Stimulated activated CD8-positive, alpha-beta memory T cell treated with anti-CD3 and anti-CD28 coated beads, Interleukin-2, amount 100 ng/mL, for 1 hour (primary cell): ENCODE measurements at places on chromosomes 1 and 21.

- no peak for DNase-seq
Measured at GRCh38 chr1:52857443-52857842, 14.9 kb downstream of the ZYG11A start.

GRCh38 chr1:84888753-84889152 is 4.3 kb downstream of the LPAR3 start:
- no peak for DNase-seq

- DNase-seq: no peak
Measured at GRCh38 chr1:160821627-160822026, 25.7 kb downstream of the LY9 start.

DNA sequence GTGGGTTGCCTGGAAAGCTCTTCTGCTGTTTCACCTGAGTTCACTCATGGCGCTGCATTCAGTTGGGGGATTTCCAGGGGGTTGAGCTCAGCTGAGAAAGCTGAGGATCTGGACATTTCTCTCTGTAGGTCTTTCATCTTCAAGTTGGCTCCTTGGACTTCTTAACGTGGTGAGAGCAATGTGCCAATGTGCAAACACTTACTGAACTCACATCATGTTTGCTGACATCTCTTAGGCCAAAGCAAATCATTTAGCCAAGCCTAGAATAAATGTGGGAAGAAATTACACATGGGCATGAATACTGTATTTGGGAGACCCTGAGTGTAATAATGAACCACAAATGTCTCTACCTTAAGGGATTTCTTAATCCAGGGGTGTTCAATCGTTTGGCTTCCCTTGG is 42.7 kb upstream of the SLC22A15 start:
- DNase-seq: no peak

DNA sequence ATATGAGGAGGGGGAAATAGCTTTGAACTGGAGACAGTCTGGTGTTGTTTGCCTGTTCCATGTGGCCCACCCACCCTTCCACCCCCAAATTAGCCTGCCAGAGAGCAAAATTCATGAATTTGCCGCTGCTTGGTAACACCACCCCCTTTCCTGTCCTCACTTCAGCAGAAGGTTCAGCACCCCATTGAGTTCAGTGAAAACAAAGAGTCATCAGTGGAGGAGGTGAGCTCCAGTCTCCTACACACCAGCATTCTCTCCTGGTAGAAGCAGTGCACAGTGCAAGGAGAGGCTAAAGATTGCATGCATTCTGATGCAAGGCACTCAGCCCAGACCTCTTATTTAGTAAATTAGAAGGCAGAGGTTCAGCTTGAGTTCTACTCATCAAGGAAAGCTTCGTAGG is 99.7 kb upstream of the DYNLT5 start:
- no peak for DNase-seq

DNA sequence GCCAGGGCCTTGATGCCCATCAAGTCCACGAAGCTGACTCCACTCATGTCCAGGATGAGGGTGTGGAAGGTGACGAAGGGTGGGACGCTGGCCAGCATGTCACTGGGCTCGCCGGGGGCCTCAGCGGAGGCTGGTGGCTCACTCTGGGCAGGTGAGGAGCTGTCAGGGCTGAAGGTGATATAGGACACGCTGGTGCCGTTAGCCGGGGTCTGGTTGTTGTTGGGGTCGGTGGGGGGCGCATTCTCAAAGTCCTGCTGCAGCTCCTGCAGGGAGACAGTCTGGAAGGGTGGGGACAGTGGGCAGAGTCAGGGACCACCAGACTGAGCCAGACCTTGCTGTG is 21.7 kb downstream of the SLC26A9 start:
- no peak for DNase-seq

DNA sequence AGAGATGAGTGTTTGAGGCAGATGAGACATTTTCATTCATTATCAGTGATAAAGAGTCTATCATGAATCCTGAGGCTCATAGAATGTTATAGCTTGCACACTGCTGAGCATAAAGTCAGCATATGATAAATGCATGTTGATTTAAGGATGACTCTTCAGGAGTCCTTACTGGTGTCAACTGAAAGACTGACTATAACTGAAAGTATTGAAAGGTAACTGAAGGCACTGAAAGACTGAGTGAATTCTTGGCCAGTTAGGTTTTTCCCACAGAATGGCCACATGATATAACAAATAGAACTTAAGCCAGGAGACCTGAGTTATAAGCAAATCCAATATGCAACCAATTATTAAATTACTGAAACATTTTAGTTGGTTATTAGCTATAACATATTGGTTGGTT is 69.0 kb upstream of the HSD17B7 start:
- no peak for DNase-seq

GRCh38 chr1:22893292-22893691 is 79.4 kb downstream of the LACTBL1 start:
- no peak for DNase-seq

DNA sequence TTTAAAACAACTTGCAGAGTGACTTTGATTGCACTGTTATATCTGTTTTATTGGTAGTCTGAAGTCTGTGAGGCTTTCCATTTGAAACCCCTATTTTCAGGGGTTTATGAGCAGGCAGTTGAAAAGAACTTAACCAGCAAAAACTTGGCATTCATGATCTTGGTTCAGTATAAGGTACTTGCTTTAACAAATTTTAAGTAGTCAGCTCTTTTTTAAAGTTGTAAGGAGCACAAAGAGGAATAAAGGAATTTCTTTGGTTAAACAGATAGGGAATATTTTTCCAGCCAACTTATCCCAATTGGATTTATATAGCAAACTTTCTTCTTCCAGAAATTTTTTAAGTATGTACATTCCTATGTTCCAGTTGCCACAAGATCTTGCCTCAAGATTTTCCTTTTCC is 138.2 kb downstream of the RASAL2 start:
- no peak for DNase-seq

DNA sequence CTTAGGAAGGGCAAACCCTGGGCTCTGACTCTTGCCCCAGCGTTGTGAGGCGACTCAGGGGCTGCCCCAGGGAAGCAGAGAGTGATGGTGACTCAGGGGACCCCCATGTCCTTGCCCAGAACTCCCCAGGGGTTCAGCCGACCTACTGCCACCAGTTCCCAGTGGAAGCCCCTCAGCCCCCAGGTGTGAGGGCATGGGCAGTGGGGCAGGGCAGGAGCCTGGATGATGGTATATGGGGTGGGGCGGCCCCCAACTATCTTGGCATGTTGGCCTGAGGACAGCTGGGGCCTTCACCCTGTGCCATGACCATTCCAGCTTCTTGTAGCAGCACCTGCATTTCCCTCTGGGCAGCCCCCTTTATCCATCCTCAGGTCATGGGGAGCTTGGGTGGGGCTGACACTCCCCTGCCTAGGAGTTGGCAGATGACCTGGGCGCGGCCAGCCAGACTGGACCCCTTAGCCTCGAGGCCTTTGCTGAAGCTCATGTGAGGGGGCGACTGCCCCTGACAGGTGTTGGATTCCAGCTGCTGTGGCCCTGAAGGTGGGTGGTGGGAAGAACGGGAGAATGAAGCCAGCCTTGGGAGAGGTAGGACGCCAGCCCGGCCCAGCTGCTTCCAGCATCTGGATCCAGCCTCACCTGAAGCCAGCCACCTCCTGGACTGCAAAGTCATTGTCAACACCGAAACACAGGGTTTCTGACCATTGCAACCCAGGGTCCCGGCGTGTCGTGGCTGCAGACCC is 1.8 kb upstream of the FNDC10 start:
- DNase-seq: no peak

- DNase-seq: no peak
Measured at GRCh38 chr1:204177133-204177532, 11.0 kb upstream of the REN start.

DNA sequence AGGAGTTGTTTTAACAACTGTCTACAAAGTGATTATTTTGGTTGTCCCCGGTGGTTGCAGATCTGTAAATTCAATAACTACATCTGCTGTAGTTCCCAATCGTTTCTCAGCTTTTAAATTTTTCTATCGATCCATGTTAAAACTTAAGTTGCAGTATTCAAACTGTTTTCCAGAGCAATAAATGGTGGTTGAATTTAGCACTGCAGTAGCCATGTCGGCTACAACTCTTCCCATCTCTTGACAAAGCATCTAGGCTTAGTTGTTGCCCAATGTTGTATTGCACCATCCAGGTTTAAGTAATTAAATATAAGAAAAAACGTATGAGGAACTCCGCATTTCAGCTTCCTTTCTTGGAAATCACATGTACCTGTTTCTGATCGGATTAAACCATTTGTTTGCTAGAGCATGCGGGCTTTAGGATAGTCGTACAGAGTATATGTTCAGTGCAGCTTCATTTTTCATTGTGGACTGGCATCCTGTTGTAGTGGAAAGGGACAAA is 996 bp downstream of the CNIH4 start:
- DNase-seq: no peak

GRCh38 chr1:12548973-12549459 is 69.0 kb downstream of the DHRS3 start:
- DNase-seq: no peak

DNA sequence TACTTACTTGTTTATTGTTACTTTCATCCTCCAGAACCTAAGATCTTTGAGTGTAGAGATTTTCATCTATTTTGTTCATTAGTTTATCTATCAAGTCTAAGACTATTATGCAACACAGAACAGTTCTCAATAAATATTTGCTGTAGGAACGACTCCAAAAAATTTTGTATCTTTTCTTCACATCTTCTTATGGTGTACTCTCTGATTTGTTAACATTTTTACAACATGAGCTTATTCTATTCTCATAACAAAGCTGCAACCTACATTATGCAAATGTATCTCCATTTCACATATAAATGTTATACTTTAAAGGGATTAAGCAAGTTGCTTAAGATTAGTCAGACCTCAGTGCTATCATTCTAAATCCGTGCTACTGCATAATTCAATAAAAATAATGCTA is 514.2 kb upstream of the ZP4 start:
- no peak for DNase-seq

DNA sequence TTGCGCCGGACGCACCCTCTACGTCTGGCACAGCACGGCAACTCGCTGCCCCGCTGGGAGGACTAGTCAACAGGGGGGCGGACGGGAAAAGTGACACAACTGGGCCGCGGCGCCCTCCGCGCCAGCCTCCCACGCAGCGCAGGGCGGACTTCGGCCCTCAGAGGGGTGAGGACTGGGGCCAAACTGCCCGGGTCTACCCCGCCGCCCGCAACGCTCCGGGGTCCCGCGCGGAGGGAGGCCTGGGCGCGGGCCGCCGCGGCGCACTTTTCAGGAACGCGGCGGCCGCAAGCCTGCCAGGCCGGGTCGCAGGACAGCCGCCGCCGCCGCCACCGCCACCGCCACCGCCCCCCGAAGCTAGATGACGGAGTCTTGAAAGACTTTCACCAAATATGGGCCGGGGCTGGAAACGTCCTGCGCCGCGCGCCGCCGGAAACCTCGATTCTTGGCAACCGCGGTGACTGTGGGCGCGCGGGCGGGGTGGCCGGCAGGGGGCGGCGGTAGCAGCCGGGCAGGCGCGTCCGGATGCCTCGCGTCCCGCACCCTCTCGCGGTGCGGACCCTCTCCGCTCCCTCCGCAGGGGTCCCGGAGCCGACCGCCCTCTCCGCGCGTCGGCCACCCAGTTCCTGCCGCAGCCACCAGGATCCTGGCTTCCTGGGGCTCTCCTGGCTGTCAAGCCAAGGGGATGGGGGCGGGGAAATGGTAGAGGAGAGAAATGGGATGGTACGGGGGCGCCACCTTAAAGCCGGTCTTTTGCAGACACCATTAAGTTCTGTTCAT is 3.7 kb upstream of the CCN1 start:
- DNase-seq: no peak

- DNase-seq: no peak
Measured at GRCh38 chr1:59026472-59026948, 242.7 kb upstream of the JUN start.

DNA sequence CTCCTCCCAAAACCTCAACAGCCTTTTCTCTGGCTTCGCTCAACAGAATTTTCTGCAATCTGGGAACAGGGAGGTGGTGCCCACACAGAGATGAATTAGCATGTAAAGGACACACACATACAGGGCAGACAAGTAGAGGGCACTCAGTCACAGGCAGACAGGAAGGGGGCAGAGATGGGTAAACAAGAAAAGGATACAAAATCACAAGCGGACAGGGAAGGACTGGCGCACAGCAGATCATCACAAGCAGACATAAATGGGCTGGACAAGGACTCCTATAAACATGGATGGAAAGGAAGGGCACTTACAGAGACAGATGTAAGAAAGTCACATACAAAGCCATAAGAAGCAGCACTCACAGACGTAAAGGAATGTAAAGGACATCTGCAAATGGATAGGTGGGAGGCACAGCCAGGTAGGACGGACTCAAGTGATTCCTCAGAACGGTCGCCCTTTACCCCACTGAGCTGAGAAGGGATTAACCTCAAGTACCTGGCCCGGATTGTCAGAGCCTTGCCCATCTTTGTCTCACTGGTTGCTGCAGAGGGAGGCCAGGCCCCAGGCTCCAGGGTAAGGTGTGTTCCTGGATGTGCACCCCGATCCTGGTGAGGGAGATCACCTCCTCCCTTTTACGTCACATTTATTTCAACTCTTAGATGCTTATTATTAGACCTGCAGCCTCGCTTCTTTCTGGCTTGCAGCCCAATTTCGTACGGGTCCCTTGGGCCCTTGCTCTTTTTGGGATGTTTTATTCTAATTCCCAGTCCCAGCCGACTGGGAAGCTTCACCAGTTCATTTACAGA is 836 bp upstream of the PRCC start:
- no peak for DNase-seq

- DNase-seq: peak; percentile 94
Measured at GRCh38 chr21:37072988-37073416, at the start of the genes PIGP and TTC3. PIGP (minus strand) TSS chr21:37073071; CDS start chr21:37072515, 556 bp downstream. TTC3 (plus strand) TSS chr21:37073254; CDS start chr21:37087258, 14,004 bp downstream.
